ENCODE measurements at places on chromosomes 7 and 10.
A peak's percentile ranks its signal among the peaks of the same experiment; 100 is the strongest.

DNA sequence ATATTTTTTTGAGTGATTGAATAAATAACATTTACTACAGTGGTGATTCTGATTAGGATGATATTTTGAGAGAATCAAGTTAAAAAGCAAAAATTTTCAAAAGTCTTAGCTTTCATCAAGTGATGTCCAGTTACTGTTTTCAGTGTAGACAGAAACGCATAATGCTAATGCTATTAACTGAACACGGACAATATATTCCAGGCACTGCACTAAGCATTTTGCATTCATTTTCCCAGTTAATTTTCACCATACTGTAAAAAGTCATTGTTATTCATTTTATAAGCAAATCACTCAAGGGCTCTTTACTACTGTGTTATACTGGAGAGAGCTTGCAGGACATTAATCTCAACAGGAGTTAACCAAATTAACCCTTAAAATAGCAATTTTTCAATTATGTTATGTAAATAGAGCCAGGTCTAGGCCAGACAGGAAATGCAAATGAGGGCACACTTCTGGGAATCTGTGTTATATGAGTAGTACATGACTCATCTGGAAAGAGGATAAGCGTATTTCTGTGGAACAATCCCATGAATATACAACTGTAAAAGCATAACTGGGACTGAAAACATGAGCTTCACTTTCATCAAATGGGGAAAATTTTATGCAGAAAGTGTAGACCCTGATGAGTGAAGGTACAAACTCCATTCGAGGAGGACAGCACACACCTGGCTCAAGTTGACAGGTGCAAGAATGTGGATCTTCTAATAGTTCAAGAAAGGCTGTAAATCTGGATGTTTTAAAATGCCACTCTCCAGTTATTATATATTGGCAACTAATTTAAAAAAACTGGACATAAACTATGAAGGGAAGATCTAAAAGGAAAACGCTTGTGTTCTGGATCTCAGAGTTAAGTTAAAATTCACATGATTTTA, 75.4 kb downstream of the ANK3 start:
- no peak for DNase-seq

- no peak for DNase-seq
Measured at GRCh38 chr10:31623466-31623865, 304.4 kb downstream of the ZEB1 start.

GRCh38 chr10:77836299-77836820, 90.2 kb downstream of the DLG5 start:
- DNase-seq = peak; percentile 90

- DNase-seq = no peak
Measured at GRCh38 chr7:151727579-151728285, 149.2 kb downstream of the PRKAG2 start.

GRCh38 chr10:24035761-24036160, 173.2 kb upstream of the KIAA1217 start:
- DNase-seq = no peak

GRCh38 chr7:152924238-152924637, 164.7 kb downstream of the ACTR3B start:
- no peak for DNase-seq

- DNase-seq = peak; percentile 64
Measured at GRCh38 chr10:69004821-69005220, 16.2 kb downstream of the KIFBP start.

GRCh38 chr10:51141010-51141409, 66.7 kb downstream of the PRKG1 start:
- DNase-seq = no peak

- no peak for DNase-seq
Measured at GRCh38 chr10:99958302-99958701, 51.4 kb downstream of the DNMBP start.

GRCh38 chr10:71575451-71575850, 144.1 kb downstream of the C10orf105 start:
- no peak for DNase-seq

DNA sequence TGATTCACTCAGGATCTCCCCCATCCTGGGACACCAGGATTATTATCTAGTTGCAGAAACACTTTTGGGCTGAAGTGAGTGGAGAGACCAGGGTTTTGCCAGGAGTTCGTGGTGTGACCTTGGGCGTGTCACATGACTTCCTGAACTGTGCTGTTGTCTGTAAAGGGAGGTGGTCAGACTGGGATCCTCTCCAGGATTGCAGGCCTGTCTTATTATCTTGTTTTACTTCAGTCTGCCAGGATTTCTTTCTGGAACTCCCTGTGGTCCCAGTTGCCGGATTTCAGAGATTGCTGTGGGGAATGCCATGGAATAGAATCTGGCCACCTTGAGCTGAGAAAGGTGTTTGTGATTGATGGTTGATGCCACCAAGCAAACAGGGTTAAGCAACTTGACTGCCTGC, 35.8 kb downstream of the CRCP start:
- no peak for DNase-seq

- DNase-seq = no peak
Measured at GRCh38 chr7:67453580-67454380, 457.1 kb downstream of the TYW1 start.

GRCh38 chr10:35937546-35937945, 295.4 kb upstream of the FZD8 start:
- no peak for DNase-seq

DNA sequence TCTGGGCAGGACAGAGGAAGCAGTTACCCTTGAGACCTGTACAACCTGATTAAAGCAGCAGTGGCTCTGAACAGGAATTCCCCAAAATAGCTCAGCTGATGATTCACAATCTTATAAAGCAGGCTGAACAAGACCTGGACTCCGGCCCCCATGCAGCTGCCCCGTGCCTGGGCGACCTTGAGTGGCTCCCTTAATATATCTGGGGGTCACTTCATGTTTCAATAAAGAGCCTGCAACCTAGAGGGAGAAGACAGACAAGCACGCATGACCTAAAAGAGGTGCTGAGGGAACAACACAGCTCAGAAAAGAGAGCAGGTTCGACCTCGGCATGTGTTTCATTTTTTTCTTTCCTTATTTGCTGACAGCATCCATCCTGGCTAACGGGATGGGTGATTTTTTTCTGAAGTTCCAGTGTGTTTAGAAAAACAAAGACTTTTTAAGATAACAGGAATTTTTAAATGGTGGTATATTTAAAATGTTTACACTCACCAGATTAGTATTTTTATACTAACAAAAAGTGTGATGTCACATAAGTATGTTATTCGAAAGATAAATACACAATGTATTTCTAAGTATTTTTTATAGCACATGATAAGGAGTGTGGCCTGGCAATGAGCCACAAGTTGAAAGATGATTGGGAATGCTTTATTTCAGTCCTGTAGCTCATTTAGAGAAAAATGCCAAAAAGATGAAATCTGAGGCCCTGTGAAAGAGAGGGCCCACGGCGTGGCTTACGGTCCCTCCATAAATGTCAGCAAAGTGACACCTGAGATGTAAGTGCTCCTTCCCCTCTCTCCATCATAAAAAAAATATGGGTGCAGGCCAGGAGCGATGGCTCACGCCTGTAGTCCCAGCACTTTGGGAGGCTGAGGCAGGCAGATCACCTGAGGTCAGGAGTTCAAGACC, 161.3 kb downstream of the SLIT1 start:
- DNase-seq = no peak

- DNase-seq = peak; percentile 14
Measured at GRCh38 chr10:63421591-63421990, 44.2 kb downstream of the JMJD1C start.

DNA sequence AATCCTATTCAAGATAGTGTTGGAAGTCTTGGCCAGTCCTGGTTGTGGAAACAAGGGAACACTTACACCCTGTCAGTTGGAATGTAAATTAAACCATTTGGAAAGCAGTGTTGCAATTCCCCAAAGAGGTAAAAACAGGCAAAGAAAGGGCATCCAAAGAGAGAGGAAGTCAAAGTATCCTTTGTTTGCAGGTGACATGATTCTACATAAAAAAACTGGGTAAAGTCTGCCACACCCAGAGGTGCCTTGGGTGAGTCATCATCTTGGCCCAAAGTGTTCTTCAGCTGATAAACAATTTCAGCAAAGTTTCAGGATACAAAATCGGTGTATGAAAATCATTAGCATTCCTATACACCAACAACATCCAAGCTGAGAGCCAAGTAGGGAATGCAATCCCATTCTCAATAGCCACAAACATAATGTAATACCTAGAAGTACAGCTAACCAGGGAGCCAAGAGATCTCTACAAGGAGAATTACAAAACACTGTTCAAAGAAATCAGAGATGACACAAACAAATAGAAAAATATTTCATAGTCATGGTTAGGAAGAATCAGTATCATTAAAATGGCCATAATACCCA, 278.7 kb downstream of the SDK1 start:
- no peak for DNase-seq

GRCh38 chr7:28316489-28316888, 95.8 kb upstream of the CREB5 start:
- DNase-seq = no peak

GRCh38 chr10:58341947-58342346, 7.1 kb downstream of the UBE2D1 start:
- DNase-seq = no peak

DNA sequence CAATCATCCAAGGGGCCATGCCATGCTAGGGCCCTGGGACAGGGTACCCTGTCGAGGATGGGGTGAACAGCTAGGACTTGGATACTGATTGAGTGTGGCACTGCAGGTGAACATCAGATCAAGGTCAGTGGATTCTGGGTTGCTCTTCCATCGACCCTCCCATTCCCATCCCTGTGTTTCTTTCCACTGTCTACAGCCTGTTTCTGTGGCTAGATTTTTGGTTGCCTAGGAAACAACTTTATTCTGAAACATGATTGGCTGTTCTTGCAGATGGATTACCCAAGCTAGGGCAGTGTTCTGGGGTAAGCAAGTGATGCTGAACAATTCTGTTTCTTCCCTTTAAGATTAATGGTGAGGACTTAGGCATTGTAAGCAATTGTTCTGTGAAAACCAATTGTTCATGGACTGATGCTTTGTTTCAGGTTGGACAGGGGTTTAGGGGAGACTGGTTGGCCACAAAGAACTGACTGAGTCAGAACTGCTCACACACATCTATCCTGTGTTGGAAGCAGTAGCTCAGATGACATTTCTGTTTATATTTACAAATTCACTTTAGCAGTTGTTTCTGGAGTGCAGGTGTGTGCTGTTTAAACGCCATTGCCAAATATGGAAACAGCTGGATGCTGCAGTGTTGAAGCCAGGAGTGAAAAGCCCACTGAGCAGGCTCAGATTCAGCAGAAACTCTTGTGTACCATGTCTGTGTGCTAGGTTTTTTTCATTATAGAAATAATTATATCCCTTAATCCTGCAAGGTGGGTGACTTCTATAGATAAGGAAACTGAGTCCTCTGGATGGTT, 102.3 kb upstream of the BTBD16 start:
- no peak for DNase-seq

- no peak for DNase-seq
Measured at GRCh38 chr10:3835770-3836169, 50.8 kb upstream of the KLF6 start.

DNA sequence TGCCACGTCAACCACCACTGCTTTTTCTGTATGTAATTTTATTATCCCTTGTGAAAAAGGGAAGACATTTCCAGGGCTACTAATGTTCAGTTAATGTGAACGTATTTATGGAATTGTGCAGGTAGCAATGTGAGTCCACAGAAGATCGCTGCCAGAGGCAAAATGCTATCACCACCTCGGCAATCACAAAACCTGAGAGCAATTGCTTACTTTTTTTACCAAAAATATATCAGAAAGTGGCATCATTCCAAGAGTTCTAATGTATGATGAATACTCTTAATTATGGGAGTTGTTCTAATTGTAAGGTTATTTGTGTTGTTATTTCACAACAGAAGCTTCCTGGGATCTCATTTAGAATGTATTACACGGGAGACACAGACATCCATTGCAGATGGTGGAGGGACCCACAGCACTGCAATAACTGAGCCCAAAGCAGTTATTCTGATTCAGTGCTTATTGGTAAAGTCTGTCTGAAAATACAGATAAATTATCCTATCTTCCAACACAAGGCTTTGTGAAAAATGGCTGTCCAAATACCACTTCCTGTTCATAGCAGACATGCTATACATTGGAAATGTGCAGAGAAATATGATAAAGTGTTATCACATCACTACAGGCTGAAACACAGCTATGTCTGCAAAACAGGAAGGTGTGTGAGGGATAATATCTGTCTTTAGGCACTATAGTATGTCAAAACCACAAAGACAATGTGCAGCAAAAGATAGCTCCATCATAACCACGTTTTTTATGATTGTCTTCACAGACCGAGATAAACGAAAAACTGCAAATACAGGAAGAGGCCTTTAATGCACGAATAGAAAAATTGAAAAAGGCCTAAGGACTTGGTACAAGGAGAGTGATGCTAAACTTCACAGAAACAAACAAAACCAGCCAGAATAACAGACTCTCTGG, 102.7 kb downstream of the CABCOCO1 start:
- peak; percentile 16 for DNase-seq

- DNase-seq = no peak
Measured at GRCh38 chr7:52270301-52270700, 765.1 kb upstream of the POM121L12 start.

GRCh38 chr10:121527690-121528089, 70.6 kb downstream of the FGFR2 start:
- no peak for DNase-seq

GRCh38 chr7:146655928-146656797, 539.6 kb downstream of the CNTNAP2 start:
- no peak for DNase-seq

GRCh38 chr7:101278461-101279292, 33.8 kb upstream of the FIS1 start:
- DNase-seq = no peak

- no peak for DNase-seq
Measured at GRCh38 chr10:716821-717220, 27.4 kb upstream of the DIP2C start.

DNA sequence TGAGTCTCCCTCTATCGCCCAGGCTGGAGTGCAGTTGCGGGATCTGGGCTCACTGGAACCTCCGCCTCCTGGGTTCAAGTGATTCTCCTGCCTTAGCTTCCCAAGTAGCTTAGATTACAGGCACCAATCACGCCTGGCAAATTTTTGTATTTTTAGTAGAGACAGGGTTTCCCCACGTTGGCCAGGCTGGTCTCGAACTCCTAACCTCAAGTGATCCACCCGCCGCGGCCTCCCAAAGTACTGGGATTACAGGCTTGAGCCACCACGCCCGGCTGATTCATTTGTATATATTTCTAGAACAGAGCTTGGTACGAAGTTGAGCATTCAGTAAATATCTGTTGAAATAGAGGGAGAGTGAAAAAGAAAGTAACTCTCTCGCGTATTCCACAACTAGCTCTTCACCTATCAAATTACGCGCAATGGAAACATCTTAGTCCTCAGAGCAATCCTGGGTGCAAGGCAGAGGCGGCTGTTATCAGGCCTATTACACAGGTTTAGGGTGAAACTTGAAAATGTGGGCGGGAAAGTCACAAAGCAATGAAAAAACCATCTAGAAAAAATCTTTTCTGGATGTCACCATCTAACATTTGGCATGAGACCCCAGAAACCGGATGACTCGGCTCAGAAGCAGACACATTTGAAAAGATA, 707 bp upstream of the GHITM start:
- no peak for DNase-seq
